ENCODE measurements at places on chromosomes 1 and 21.

DNA sequence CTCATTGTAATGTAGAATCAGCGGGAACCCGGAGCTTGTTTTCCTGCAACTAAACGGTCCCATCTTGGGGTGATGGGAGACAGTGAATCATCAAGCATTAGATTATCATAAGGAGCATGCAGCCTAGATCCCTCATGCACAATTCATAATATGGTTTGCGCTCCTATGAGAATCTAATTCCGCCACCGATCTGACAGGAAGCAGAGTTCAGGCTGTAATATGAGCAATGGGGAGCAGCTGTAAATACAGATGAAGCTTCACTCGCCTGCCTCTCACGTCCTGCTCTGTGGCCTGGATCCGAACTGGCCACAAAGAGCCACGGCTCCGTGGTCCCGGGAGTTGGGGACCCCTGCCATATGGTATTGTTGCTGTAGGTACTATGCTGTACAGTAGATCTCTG is 1.6 kb downstream of the IFI44 start:
- no peak for DNase-seq

DNA sequence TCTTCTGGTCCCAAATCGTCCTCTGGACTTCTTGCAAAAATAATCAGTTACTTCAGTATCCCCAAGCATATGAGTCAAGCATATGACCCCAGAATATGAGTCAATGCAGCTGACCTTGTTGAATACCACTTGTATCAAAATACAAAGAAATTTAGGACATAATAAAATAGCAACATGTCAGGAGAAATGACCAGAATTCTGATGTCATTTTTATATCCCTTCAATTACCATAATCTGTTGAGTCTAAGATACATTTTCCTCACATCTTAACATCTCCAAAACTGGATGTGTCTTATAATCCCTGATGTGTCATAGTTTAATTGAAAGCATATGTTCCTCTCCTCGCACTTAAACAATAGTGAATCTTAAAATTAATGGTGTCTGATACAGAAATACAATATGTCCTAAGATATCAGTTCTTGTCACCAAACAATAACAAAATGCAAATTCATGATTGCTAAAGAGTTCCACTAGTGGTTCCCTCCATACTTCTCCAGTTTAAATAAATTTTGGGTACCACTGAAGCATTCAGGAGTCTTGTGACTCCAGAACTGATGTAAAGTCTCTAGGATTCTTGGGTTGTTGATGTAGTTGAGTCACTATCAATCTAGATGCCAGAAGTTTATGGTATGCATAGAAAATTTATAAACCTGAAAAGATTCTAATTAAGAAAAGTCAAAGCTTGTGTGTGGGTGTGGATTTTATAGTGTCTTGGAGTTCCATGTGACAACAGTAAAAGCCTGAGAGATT is 41.8 kb downstream of the KIFAP3 start:
- no peak for DNase-seq

DNA sequence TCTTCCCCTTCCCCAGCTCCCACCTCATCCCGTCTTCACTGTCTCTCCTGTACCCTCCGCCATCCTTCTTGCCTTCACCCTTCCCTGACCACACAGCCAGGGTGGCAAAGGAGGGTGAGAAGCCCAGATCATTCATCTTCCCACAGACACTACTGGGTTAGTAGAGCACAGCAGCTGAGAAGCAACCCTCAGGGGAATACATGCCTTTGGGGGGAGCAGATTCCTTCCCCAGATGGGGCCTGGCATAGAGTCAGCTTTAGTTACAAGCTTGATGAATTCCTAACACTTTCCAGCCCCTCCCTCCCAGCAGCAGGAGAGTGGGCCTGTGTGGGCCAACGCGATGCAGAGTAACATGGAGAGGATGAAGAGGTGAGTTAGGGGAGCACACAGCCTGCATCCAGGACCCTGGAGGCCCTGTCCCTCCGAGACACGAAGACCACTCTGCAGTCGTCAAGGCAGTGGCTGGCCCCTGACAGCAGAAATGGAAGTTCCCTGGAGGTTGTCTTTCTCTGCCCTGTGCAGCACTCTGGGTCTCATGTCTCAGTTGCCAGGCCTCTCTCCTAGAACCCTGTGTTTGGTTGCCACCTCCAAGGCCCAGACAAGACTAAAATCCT is 8.8 kb upstream of the BTG2 start:
- no peak for DNase-seq

GRCh38 chr1:66360285-66360724 is 173.6 kb upstream of the SGIP1 start:
- DNase-seq: no peak

GRCh38 chr1:200112290-200112689 is 84.8 kb downstream of the NR5A2 start:
- no peak for DNase-seq

DNA sequence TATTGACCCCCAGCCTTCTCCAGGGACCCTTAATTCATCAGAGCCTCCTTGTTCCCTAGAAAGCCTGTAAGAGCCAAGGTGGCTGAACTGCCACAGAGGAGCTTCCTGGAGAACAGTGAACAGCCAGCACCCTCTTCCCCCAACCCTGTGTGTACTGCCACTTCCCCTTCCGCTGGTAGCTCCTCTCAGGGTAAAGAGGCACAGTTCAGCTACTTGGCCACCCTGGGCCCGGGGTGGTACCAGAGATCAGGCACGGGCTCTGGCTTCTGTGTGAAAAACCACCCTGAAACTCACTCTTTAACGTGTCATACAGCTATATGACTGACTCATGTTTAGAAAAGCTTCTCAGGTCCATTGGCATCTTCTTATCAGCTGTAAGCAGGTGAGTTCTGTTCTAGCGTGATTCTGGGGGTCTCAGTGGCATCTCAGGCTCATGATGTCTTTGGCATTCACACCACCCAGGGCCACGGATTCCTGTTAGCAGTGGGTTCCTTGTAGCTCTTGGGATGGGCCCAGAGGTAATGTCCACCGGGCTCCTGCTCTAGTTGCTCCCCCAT is 22.4 kb downstream of the ARMH1 start:
- DNase-seq: peak; percentile 22

- no peak for DNase-seq
These were observed 13.5 kb upstream of the LGR6 start for GRCh38 chr1:202179828-202180750.

GRCh38 chr1:92465256-92465647 is 21.5 kb downstream of the GFI1 start:
- no peak for DNase-seq

GRCh38 chr1:212430416-212430815 is 2.3 kb upstream of the NENF start:
- no peak for DNase-seq

GRCh38 chr21:45102391-45102932 is 28.1 kb downstream of the ADARB1 start:
- DNase-seq: no peak

DNA sequence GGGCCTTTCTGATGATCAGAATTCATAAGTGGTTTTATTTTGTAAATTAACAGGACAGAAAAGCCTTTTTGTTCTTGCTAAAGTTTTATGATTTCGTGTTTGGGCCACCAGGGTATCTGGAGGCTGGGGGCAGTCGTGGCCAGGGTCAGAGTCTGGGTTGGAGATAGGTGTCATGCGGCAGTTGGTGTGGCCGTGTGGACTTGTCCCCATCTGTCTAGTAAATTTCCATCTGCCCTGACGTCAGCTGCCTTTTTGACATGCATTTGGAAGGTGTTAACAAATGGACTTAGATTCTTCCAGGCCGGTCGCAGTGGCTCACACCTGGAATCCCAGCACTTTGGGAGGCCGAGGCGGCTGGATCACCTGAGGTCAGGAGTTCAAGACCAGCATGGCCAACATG is 56.8 kb downstream of the SKI start:
- no peak for DNase-seq

DNA sequence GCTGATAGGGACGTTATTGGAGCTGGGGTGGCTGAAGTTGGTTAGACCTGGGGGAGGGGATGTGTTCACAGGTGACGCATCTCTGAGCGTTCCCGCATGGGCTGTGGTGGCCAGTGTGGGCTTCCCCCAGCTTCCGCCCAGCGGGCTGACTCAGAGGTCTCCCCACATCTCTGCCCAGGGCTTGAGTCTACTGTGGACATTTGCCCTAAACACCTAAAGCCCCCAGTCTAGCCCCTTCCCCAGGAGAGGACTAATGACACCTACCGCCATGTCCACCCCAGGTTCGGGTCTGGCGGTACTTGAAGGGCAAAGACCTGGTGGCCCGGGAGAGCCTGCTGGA is 2.0 kb downstream of the AGRN start:
- no peak for DNase-seq

- DNase-seq: no peak
These were observed 33.7 kb downstream of the PRDM15 start for GRCh38 chr21:41845310-41846032.

- DNase-seq: no peak
These were observed 278.8 kb upstream of the PLXNA2 start for GRCh38 chr1:208523007-208523406.
